ENCODE measurements at places on chromosomes 16 and 17.

DNA sequence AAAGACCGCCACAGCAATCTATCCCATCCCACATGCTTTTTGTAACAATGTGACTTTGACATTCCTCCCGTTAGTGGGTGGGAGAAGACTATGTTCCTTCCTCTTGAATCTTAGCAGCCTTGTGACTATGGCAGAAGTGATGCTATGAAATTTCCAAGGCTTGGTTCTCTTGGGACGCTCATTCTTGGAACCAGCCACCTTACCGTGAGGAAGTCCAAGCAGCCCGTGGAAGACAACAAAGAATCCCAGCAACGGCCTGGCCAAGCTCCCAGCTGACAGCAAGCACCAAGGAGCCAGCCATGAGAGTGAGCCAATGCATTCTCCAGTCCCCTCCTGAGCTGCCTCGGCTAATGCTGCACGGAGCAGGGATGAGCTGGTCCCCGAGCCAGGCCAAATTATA is 62.3 kb downstream of the VPS53 start:
- no peaks in the 10 kb centered on the region for H3K27me3 ChIP-seq
- no peak for DNase-seq
- no peaks in the 10 kb centered on the region for H3K36me3 ChIP-seq

DNA sequence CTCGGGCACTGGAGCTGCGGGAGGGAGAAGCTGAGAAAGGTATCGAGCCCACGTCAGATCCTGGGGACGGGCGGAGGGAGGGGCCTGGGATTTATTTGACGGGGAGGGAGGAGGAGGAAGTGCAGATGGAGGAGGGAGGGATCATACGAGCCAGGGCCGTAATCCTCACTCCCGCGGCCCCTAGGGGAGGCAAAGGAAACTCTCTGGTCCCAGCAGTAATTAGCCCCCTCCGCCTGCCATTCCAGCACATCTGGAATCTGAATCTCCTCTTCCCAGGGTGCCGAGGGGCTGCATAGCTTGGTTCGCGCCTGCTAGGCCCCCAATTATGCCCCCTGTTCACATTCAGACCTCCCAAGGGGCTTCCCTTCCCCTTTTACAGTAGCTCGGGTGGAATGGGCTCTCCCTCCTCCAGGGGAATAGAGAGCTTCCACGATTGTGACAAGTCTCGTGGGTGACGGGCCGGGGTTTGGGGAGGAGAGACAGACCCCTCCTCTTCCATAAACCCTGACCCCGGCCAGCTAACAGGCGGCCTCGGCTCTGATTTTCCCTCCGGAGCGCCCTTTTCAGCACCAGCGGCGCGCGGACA is at the start of gene SEZ6L2:
TSS of gene SEZ6L2 (minus strand) at position 35 of the 586 bp plus-strand sequence. CDS start 531 bp downstream, outside the sequence.
- no peaks in the 10 kb centered on the region for H3K36me3 ChIP-seq
- peak within 1 kb of the TSS; percentile 57 for H3K4me3 ChIP-seq
- DNase-seq: no peak
- H3K4me1 ChIP-seq: 0 out of 2 replicates have a peak, but pooled peaks cover 4% of the 10 kb centered on the region
- peaks cover 60% of the 10 kb centered on the region for H3K27me3 ChIP-seq

- DNase-seq: no peak
- H3K36me3 ChIP-seq: no peaks in the 10 kb centered on the region
- H3K4me1 ChIP-seq: no peaks in the 10 kb centered on the region
- H3K27ac ChIP-seq: no peak overlapping the region
- H3K4me3 ChIP-seq: no peak overlapping the region
- no peaks in the 10 kb centered on the region for H3K27me3 ChIP-seq
Observed at GRCh38 chr17:65228287-65228686, 91.1 kb downstream of the RGS9 start.

DNA sequence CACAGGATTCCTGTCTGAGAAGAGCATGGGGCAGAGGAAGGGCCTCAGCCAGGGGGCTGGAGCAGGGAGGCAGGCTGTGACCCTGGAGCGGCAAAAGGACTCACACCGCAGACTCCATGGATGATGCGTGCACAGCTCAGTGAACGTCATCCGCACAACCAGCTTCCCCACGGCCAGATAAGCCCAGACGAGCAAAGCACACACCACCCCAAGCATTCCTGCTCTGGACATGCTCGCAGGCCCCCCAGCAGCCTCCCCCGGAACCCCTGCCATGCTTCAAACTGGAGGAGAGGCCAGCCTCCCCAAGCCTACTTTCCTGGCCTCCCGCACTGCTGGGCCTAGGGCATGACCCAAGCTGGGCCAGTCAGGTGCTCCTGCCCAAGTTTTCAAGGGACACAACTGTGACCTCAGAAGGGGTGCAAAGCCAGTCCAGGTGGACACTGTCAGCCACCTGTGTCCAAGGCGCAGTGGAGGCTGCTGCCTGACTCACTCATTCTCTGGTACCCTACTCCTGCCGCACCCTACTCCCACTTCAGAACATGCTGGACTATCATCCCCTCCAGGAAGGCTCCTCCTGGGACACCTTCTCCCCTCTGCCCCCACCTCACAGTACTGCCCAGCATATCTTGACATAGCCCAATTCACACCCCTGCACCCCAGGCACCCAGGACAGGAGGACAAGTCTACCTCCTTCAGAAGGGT is 4.8 kb downstream of the BCAR1 start:
- H3K27ac ChIP-seq: no peak overlapping the region
- DNase-seq: no peak
- no peaks in the 10 kb centered on the region for H3K4me1 ChIP-seq
- peaks cover 9% of the 10 kb centered on the region for H3K27me3 ChIP-seq

GRCh38 chr16:11076259-11077018 is 132.1 kb downstream of the CLEC16A start:
- no peak overlapping the region for H3K4me3 ChIP-seq
- peaks cover 29% of the 10 kb centered on the region for H3K4me1 ChIP-seq
- no peaks in the 10 kb centered on the region for H3K36me3 ChIP-seq
- DNase-seq: no peak
- no peaks in the 10 kb centered on the region for H3K27me3 ChIP-seq

GRCh38 chr17:1003972-1004768 is 7.2 kb downstream of the TIMM22 start:
- no peak overlapping the region for H3K4me3 ChIP-seq
- no peaks in the 10 kb centered on the region for H3K4me1 ChIP-seq
- H3K36me3 ChIP-seq: peaks cover 11% of the 10 kb centered on the region
- H3K27ac ChIP-seq: no peak overlapping the region

DNA sequence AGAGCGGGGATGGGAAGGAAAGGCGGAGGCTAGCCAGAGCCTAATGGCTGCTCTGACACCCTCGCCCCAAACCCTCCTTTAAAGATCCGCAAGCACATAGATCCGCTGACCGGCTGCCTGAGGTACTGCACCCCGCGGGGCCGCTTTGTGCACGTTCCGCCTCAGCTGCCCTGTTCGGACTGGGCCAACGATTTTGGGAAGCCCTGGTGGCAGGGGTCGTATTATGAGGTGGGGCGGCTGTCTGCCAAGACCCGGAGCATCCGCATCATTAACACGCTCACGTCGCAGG is 663 bp downstream of the CYB5D1 start:
- no peaks in the 10 kb centered on the region for H3K27me3 ChIP-seq
- peaks cover 15% of the 10 kb centered on the region for H3K4me1 ChIP-seq
- H3K36me3 ChIP-seq: no peaks in the 10 kb centered on the region
- peak; percentile 61 for DNase-seq

DNA sequence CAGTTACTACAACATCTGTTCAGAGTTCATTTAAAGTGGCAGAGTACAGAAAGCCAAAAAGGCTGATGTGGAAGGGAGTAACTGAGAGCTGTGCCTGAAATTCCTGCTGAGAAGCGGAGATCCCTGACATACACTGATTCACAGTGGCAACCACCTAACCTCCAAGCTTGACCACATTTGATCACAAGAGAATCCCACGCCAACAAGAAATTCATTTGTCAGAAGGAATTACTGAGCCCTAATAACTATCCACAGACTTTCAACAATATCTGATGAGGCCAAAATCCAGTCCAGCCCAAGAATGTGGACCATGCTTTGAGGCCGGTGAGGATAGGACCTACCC is 168.5 kb upstream of the RPH3AL start:
- H3K27ac ChIP-seq: no peak overlapping the region
- H3K4me3 ChIP-seq: no peak overlapping the region
- H3K36me3 ChIP-seq: no peaks in the 10 kb centered on the region
- DNase-seq: no peak
- H3K27me3 ChIP-seq: no peaks in the 10 kb centered on the region

DNA sequence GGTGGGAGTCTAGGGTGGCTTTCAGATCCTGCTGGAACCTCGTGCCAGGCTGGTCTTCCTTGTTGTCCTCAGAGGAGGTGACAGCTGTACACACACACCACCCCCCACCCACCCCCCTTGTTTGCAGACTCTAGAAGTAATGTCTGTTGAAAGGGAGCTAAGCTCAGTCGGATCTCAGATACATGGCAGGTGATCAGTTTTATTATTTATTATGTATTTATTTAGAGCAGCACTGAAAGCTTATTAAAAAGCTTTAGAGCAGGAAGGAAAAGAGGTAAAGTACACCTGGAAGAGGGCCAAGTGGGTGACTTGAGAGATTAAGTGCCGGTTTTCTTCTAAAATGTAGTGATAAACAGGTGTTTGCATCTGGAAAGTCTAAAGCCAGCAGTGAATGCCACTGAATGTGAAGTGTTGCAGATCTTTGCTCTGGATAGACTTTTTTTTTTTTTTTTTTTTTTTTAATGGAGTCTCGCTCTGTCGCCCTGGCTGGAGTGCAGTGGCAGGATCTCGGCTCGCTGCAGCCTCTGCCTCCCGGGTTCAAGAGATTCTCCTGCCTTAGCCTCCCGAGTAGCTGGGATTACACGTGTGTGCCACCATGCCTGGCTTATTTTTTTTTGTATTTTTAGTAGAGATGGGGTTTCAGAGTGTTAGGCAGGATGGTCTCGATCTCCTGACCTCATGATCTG is 40.2 kb downstream of the FOXK2 start:
- H3K27me3 ChIP-seq: no peaks in the 10 kb centered on the region
- H3K36me3 ChIP-seq: no peaks in the 10 kb centered on the region
- H3K27ac ChIP-seq: no peak overlapping the region
- H3K4me3 ChIP-seq: no peak overlapping the region
- H3K4me1 ChIP-seq: no peaks in the 10 kb centered on the region

GRCh38 chr17:19986941-19987861 is 9.6 kb upstream of the AKAP10 start:
- H3K27ac ChIP-seq: no peak overlapping the region
- no peaks in the 10 kb centered on the region for H3K4me1 ChIP-seq
- no peaks in the 10 kb centered on the region for H3K27me3 ChIP-seq
- no peak overlapping the region for H3K4me3 ChIP-seq

GRCh38 chr17:48619826-48620449 is 4.8 kb upstream of the HOXB8 start:
- no peak for DNase-seq
- H3K4me3 ChIP-seq: no peak overlapping the region
- no peaks in the 10 kb centered on the region for H3K4me1 ChIP-seq
- H3K27me3 ChIP-seq: peaks cover 99% of the 10 kb centered on the region
- no peaks in the 10 kb centered on the region for H3K36me3 ChIP-seq

DNA sequence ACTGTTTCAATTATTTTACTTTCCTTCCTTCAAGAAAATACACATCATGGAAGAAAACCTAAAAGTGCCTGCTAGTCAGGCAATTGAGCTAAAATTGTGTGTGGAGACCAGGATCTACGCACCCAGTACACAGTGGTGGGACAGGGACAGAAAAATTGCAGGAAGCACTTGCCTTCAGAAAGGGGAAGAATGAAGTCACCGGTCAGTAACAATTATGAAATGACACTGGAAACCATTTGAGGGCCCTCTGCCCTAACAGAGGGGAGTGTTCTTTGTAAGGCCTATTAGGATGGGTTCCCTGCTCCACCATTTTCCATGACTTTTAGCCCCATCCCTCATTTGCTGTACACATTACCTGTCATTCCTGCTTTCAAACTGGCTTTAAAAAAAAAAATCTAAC is 4.5 kb upstream of the PHAF1 start:
- H3K27ac ChIP-seq: no peak overlapping the region
- DNase-seq: no peak
- no peaks in the 10 kb centered on the region for H3K36me3 ChIP-seq
- no peaks in the 10 kb centered on the region for H3K27me3 ChIP-seq

- no peak overlapping the region for H3K27ac ChIP-seq
- DNase-seq: no peak
- no peaks in the 10 kb centered on the region for H3K4me1 ChIP-seq
- H3K36me3 ChIP-seq: no peaks in the 10 kb centered on the region
Observed at GRCh38 chr17:80372922-80373570, 41.9 kb upstream of the ENDOV start.

GRCh38 chr17:35312790-35313711 is 60.4 kb downstream of the SLFN11 start:
- H3K36me3 ChIP-seq: no peaks in the 10 kb centered on the region
- no peak overlapping the region for H3K27ac ChIP-seq
- H3K27me3 ChIP-seq: no peaks in the 10 kb centered on the region
- peak; percentile 78 for DNase-seq
- 0 out of 2 replicates have a peak, but pooled peaks cover 6% of the 10 kb centered on the region for H3K4me1 ChIP-seq

DNA sequence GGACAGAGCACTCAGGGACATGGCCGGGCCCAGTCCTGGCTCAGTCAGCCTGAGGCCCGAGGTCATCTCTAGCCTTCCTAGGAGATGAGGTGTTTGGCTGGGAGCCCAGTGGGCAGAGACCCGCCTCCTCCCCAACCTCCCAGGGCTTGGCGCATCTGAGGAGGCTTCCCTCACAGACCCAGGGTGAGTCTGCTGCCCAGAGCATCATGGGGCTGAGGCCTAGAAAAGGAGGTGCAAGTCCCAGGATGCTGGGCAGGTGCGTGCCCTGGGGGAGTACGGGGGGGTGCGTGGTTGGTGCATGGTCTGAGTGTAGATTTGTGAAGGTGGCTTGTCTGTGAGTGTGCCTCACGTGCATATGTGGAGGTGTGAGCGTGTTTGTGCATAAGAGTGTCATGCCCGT is 4.7 kb downstream of the PDE6G start:
- H3K27me3 ChIP-seq: peaks cover 9% of the 10 kb centered on the region
- H3K27ac ChIP-seq: no peak overlapping the region
- no peaks in the 10 kb centered on the region for H3K36me3 ChIP-seq
- no peaks in the 10 kb centered on the region for H3K4me1 ChIP-seq
- H3K4me3 ChIP-seq: no peak overlapping the region

- no peak within 1 kb of the TSS for H3K4me3 ChIP-seq
- DNase-seq: no peak
- H3K4me1 ChIP-seq: no peaks in the 10 kb centered on the region
- H3K27me3 ChIP-seq: peaks cover 80% of the 10 kb centered on the region
Observed at GRCh38 chr17:76537578-76538280, at the start of gene CYGB. Gene CYGB, minus strand, starts transcription at chr17:76537709. Its CDS starts 167 bp downstream, at chr17:76537542.

DNA sequence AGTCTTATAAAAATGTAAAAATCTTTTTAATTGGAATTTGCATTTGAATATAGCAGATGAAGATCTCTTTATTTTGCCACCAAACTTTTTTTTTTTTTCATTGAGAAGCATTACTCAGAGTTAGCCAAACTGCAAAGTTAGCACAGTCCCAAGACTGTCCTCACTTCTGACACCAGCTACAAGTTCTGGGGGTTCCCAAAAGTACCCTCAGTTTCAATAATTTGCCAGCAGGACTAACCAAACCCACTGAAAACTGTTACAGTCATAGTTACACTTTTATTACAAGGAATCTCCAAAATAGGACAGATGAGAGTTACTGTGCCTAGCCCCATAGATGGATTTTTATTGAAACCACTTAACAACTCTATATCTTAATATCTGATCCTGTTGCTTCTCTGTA is 144.1 kb downstream of the CHD9 start:
- no peaks in the 10 kb centered on the region for H3K36me3 ChIP-seq
- DNase-seq: no peak
- H3K4me1 ChIP-seq: no peaks in the 10 kb centered on the region
- H3K27ac ChIP-seq: no peak overlapping the region

- no peak for DNase-seq
- H3K4me1 ChIP-seq: no peaks in the 10 kb centered on the region
- no peak overlapping the region for H3K4me3 ChIP-seq
- no peak overlapping the region for H3K27ac ChIP-seq
- no peaks in the 10 kb centered on the region for H3K36me3 ChIP-seq
Observed at GRCh38 chr17:83182620-83183101, 103.3 kb downstream of the METRNL start.

- no peaks in the 10 kb centered on the region for H3K27me3 ChIP-seq
- DNase-seq: no peak
- no peaks in the 10 kb centered on the region for H3K4me1 ChIP-seq
- H3K27ac ChIP-seq: no peak overlapping the region
- no peak overlapping the region for H3K4me3 ChIP-seq
Observed at GRCh38 chr16:84048270-84048669, 5.7 kb upstream of the SLC38A8 start.
